OCI-LY7 (cell line): ENCODE measurements at places on chromosomes 16 and 17.

- no peak for DNase-seq
Observed at GRCh38 chr16:15498427-15499175, 64.2 kb downstream of the BMERB1 start.

GRCh38 chr17:1030684-1031532, 34.0 kb downstream of the TIMM22 start:
- no peak for DNase-seq

DNA sequence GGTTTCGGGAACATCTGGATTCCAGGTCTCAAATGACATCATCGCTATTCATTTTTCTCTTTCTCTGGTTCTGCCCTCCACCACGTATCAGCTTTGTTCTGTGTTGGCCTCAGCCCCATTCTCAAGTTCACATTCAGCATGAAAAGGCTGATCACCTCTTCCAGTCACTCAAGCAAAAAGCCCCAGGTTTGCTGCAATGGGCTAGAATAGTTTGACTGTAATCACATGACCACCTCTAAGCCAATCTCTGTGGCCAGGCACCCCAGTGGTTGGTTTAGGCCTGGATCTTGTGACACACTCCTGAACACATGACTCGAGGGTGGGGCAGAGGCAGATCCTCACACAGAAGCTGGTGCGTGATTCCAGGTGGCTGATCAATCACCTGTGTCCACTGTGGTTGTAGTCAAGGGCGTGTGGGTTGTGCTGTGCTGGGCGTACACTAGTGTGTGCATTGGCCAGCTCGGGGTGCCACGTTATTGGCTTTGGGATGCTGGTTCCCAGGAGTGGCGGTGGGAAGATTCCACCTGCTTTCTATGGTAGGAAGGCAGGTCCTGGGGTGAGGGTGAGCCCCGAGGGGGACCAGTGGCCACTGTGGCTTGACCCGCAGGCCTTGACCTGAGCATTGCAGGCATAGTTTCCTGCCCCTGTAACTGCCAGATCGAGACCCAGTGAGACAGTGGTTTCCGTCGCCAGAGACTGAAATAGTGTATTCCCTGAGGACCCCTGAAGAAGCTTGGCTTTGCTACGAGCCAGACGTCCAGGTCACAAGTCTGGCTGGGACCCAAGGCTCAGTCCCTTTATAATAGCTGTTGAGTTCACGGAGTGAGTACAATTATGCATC, 12.0 kb downstream of the EEF2K start:
- peak; percentile 38 for DNase-seq

DNA sequence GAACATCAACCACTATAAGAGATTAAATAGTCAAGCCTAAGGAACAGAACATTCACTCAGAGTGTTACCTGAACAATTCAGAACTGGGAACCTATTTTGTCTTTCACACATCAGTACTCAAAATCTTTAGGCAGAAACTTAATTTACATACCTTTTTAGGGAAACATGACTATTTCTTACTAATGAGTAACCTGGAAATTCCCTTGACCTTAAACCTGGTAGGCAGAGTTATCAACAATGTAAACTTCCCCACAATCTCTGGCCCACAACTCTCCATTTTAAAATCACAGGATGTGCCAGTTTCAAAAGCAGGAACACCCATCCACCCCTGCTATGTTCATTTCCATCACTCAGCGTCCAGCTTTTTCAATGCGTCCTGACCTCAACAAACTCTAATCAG, 132.9 kb upstream of the ANKFN1 start:
- DNase-seq: no peak

DNA sequence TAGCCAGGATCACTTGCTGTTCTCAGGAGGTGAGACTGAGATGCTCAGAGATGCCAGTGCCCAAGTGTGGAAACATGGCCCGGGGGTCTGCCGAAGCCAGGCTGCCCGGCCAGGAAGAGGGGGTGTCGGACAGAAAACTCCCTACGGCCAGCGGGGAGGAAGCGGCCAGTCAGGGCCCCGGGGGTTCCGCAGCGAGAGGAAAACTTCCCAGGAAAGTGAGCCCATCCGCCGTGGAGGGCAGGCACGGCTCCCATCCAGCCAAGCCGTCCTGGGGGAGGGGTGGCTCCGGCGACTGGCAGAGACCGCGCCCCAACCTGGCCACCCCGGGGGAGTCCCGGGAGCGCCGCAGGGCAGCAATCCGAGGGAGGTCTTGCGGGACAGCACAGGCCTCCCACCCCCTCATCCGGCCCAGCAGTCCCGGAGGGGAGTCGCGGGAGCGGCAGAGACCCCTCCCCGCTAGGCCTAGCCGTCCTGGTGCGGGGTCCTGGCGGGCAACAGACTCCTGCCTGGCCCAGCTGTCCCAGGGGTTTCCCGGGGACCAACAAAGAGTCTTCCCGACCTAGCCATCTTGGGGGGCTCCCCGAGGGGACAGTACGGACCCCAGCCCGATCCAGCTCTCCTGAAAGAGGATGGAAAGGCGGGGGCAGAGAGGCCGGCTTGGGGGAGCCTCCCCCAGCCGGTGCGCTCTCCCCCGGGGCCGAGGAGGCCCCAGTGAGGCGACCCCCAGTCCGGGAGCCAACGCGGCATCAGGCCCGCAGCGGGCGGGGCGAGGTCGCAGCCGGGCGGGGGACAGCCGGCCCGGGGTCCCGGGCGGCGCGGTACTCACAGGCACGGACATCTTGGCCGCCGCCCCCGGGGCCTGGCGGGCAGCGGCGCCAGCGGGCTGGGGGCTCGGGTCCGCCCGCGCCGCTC, 13.8 kb upstream of the BCAR1 start:
- no peak for DNase-seq

- no peak for DNase-seq
Observed at GRCh38 chr17:3555189-3555796, 2.3 kb downstream of the TRPV3 start.

DNA sequence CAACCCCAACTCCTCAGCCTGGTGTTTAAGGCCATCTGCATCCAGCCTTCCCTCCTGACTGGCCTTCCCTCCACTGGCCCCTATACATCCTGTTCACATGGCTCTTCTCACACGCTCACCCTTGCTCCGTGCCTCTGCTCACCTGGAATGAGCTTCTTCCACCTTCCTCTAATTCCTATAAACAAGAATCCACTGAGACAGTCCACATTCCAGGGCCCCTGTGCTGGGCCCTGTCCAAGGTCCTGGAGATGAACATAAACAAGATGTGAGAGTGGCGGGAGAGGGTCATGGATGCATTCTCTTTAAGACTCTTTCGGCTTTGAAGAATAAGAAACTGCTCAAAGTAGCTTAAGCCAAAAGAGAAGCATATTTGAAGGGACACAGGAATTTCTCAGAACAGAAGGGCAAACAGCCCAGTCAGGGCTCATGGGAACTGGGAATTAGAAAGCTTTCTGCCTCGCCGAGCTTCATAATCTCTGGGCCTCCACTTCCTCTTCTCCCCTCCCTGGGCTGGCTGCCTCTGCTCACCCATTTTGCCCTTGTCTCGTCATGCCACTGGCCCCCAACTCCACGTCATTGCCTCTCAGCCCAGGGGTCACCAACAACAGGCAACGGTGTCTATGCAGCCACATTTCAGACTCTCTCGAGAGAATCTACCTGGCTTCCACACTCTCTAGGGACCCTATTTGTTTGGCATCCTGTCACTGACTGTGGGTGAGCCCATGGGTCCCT, 13.5 kb downstream of the SPPL2C start:
- DNase-seq: no peak

DNA sequence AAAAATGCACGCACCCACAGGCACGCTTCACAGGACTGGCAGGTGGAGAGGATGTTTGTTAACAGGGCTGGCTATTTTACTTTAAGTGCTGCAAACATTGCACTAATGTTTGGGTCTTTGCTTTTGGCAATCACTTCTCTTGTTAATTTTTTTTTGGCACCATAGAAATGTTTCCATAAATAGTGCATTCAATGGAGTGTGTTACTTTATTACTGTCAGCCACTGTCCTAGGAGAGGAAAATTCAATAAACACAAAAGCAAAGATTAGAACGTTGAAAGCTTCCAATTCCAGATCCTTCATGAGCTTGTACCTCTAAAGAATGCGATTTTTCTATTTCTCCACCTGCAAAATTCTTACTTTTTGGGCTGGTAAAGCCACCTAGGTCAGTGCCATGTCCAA, 743.5 kb downstream of the WWOX start:
- no peak for DNase-seq

DNA sequence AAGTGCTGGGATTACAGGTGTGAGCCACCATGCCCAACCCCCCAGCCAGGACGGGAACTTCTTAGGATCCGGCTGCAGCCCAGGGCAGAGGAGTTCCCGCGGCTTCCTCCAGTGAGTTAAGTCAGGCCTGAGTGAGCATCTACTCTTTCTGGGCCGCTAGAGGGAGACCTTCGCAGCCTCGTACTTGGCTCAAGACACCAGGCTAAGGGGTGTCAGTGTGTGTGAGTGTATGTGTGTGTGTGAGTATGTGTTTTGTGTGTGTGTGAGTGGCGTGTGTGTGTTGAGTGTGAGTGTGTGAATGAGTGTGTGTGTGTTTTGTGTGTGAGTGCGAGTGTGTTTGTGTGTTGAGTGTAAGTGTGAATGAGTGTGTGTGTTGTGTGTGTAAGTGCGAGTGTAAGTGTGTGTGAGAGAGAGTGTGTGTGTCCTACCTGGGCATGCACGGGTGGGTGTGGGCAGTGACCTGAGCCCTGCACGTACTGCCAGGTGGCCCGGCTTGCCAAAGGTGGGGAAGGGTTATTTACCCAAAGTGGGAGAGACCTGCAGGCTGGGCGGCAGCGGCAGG, 58.5 kb downstream of the TMEM235 start:
- peak; percentile 87 for DNase-seq

GRCh38 chr17:1045456-1045855, 48.5 kb downstream of the TIMM22 start:
- DNase-seq: no peak

- DNase-seq: peak; percentile 41
Observed at GRCh38 chr17:49575679-49576087, at the start of gene NXPH3. TSS of gene NXPH3 (plus strand) at chr17:49575871. CDS start at chr17:49576220, 349 bp downstream.

GRCh38 chr16:57411362-57411976, 6.9 kb downstream of the CCL17 start:
- DNase-seq: no peak

GRCh38 chr17:15999974-16000827, 577 bp downstream of the TTC19 start:
- peak; percentile 55 for DNase-seq

GRCh38 chr16:3075523-3075915, 10.1 kb downstream of the IL32 start:
- no peak for DNase-seq

- no peak for DNase-seq
Observed at GRCh38 chr17:8628172-8628571, 2.4 kb downstream of the MYH10 start.

- DNase-seq: peak; percentile 61
Observed at GRCh38 chr17:17749025-17749772, 67.9 kb downstream of the RAI1 start.
